NB4 (cell line): ENCODE measurements at places on chromosomes 11 and 22.

GRCh38 chr11:41175304-41175972 lies 284.0 kb downstream of the LRRC4C start:
- no peak for DNase-seq

GRCh38 chr11:22957786-22958185 lies 97.5 kb upstream of the CCDC179 start:
- DNase-seq = no peak

GRCh38 chr11:111046291-111046690 lies 199.2 kb upstream of the POU2AF2 start:
- DNase-seq = no peak

GRCh38 chr11:17774232-17775034 lies 39.9 kb downstream of the KCNC1 start:
- DNase-seq = no peak

DNA sequence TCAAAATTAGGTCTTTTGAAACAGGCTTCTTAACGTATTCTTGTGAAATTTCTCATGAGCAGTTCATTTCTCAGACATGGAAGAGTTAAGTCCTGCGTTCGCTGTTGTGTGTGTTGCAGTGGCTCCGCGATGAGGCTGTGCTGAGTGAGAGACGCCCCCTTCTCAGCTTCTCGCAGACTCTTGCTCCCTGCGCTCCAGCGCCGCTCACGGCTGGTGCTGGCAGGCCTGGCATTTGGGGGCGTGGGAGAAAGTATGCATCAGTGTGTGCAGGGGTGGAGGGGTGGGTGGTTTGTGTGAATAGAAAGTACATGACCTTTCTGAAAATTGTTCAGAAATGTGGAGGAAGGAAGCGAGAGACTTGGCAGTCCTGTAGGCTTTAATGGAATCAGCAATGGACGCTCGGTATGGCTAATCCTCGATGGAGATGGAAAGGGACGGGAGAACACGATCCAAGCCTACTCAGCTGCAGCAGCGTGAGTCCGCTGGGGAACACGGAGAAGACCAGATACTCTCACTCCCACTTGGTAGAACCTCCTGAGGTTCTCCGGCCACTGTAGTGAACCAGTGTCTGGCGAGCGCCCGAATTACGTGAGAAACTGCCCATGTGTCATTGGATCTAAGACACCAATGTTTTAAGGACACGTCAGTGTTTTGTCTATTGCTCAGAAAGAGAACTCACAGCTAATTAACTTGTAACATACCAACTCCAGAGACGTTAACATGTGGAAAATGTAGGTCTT lies 5.9 kb downstream of the TAB1 start:
- no peak for DNase-seq

GRCh38 chr11:27237643-27238042 lies 125.4 kb downstream of the CCDC34 start:
- no peak for DNase-seq
